ENCODE measurements at places on chromosomes 7 and 10.

- no peak overlapping the region for H3K4me3 ChIP-seq
- no peaks in the 10 kb centered on the region for H3K36me3 ChIP-seq
- no peak for DNase-seq
- no peak overlapping the region for H3K27ac ChIP-seq
These were observed 16.1 kb downstream of the TAS2R60 start for GRCh38 chr7:143459359-143459758.

- H3K27ac ChIP-seq: no peak overlapping the region
- no peaks in the 10 kb centered on the region for H3K27me3 ChIP-seq
- H3K4me3 ChIP-seq: no peak overlapping the region
- H3K36me3 ChIP-seq: no peaks in the 10 kb centered on the region
- H3K4me1 ChIP-seq: no peaks in the 10 kb centered on the region
These were observed 357.4 kb downstream of the GLRX3 start for GRCh38 chr10:130493446-130494145.

GRCh38 chr7:90246171-90246570 is 1.2 kb downstream of the CFAP69 start:
- H3K4me3 ChIP-seq: peak overlapping the region; percentile 98
- no peaks in the 10 kb centered on the region for H3K4me1 ChIP-seq
- DNase-seq: no peak
- no peaks in the 10 kb centered on the region for H3K27me3 ChIP-seq
- H3K27ac ChIP-seq: no peak overlapping the region

DNA sequence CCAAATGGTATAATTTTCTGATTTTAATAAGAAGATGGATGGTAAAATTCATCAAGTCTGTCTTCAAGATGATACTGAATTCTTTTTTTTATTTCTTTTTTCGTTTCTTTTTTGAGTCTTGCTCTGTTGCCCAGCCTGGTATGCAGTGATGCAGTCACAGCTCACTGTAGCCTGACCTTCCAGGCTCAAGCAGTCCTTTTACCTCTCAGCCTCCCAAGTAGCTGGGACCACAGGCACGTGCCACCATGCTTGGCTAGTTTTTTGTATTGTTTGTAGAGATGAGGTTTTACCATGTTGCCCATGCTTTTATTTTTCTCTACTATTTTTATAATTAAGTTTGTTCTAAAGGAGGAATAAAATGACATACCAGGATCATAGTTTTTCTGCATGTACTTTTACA is 52.1 kb upstream of the HELLS start:
- H3K4me3 ChIP-seq: no peak overlapping the region
- H3K4me1 ChIP-seq: no peaks in the 10 kb centered on the region
- H3K27ac ChIP-seq: no peak overlapping the region
- H3K27me3 ChIP-seq: no peaks in the 10 kb centered on the region
- no peaks in the 10 kb centered on the region for H3K36me3 ChIP-seq
- no peak for DNase-seq

DNA sequence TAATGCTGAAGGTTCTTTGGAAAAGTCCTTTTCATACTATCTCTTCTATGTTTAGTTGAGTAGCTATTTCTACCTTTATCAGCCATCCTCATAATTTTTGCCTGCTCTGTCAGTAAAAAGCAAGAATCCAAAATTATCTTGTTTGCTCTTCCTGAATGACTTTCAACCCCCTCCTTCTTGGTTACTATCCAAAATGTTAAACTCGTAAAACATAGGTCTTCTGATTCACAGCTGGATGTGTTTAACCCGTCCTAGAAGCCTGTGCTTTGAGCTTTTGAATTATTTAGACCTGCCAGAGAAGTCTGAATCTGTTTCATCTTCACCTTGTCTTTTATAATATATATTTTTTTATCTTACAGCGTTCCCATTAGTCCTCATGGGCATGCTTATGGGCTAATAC is 136.4 kb upstream of the MDFIC start:
- no peak overlapping the region for H3K27ac ChIP-seq
- H3K4me3 ChIP-seq: no peak overlapping the region
- H3K27me3 ChIP-seq: no peaks in the 10 kb centered on the region

DNA sequence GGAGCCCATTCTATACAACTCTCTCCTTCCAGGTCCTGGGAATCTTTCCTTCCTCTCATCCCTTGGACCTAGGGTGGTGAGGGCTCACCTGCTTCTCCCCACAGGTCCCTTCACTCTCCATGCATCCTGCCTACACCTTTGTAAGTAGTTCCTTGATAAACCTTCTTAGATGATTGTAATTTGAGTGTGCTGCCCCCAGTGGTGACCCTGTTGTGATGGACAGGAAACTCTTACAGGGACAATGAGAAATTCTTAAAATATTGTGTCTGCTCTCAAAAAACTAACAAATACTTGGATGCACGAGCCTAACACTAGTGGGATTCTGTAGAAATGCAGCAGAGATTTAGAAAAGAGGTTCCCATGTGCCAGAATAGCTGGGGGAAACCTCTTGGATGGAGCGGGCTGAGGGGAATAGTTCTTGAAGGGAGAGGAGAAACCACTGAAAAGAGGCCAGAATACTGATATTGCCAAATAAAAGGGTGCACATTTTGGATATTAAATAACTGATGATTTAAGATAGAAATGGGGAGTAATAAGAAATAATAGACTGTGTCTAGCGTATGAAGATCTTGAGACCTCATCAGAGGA is 6.7 kb upstream of the PAXIP1 start:
- DNase-seq: peak; percentile 15
- peaks cover 4% of the 10 kb centered on the region for H3K36me3 ChIP-seq
- no peak overlapping the region for H3K4me3 ChIP-seq

GRCh38 chr7:137791930-137792329 is 54.8 kb downstream of the DGKI start:
- H3K36me3 ChIP-seq: no peaks in the 10 kb centered on the region
- H3K27ac ChIP-seq: no peak overlapping the region
- DNase-seq: no peak
- no peak overlapping the region for H3K4me3 ChIP-seq

DNA sequence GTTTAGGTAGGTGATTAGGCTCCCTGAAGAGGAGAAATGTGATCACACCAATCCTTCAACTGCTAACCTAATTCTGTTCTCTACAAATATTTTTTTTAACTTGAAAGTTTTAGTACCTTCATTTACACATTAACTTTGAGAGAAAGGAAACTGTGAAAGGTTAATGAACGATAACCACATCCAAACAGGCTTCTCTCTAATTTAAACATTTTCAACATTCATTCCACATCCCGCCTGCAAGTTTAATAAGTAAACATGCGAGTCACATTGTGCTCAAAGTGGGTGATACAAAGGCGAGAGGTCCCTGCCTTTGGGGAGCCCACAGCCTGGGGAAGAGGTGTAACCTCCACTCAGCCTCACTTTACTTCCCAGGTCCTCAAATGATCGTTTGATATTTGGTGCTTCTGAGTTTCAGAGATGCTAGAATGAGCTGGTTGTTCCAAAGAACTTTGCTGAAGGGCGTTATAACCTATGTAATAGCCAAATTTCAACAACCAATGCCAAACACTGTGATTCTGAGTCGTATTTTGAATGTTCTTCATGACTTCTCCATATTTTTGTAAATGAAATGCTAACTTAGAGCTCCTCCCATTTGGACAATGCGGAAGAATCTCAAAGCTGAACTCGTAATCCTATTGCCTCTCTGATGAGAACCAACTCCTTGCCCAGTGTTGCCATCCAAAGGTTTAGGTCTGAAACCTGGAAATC is 47.5 kb downstream of the DENND2A start:
- H3K4me1 ChIP-seq: no peaks in the 10 kb centered on the region
- H3K27ac ChIP-seq: no peak overlapping the region
- no peak for DNase-seq
- H3K4me3 ChIP-seq: no peak overlapping the region
- H3K36me3 ChIP-seq: no peaks in the 10 kb centered on the region

DNA sequence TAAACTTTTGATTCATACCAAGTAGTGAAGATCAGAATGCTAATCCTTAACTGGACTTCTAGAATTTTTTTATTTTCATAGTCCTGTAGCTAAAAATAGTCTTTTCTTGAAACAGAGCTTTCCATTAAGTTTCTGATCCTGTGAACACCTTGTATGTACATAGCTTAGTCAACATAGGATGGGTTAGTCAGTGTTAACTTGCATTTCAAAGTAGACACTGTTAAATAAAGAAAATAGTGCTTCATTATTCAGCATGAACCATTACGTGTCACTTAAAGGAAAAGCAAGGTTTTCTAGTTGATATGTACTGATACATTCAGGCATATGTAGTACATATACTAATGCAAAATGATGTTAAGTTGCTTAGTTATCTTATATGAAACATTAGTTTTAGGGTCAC is 7.5 kb upstream of the HDAC9 start:
- no peaks in the 10 kb centered on the region for H3K27me3 ChIP-seq
- no peaks in the 10 kb centered on the region for H3K4me1 ChIP-seq
- no peak for DNase-seq

DNA sequence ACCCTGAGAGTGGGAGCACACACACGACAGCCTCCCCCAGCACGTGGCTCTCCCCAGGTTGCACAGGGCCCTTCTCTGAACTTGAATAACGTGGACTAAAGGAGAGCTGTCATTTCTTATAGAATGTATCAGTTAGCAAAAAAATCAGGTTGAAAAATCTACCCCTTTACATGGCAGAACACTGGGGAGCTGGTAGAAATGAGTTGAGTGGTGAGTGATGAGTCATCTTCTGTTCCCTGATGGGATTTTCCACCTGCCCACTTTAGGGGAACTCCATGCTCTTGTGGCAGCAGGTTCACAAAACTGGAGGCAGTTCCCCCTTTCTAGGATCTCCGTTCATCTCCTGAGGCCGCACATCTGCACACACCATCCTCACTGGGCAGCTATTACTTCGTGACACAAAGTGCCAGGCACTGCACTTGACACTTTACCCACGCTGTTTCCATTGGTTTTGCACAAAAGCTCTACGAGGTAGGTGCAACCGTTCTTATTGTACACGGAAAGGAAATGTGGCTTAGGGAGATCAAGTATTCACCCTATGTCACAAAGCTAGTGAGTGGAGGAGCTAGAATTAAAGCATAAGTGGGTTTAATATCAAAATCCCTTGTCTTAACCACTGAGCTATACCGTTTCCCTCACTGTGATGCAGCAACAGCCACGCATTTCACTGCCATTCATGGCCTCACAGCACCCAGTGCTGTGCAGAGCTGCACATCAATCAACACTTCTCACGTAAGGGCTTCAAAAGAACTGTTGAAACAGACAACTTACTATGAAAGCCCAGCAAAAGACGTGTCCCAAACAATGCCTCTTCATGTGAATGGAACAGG is 80.2 kb downstream of the RNF216 start:
- peaks cover 13% of the 10 kb centered on the region for H3K4me1 ChIP-seq
- H3K4me3 ChIP-seq: no peak overlapping the region
- no peaks in the 10 kb centered on the region for H3K36me3 ChIP-seq
- DNase-seq: no peak
- no peak overlapping the region for H3K27ac ChIP-seq

- H3K36me3 ChIP-seq: no peaks in the 10 kb centered on the region
- no peak overlapping the region for H3K4me3 ChIP-seq
- H3K4me1 ChIP-seq: no peaks in the 10 kb centered on the region
- H3K27ac ChIP-seq: no peak overlapping the region
These were observed 124.2 kb upstream of the PCGF5 start for GRCh38 chr10:91096274-91096673.

- H3K36me3 ChIP-seq: no peaks in the 10 kb centered on the region
- H3K27me3 ChIP-seq: no peaks in the 10 kb centered on the region
- no peaks in the 10 kb centered on the region for H3K4me1 ChIP-seq
- H3K27ac ChIP-seq: no peak overlapping the region
These were observed 181.8 kb upstream of the CACNA2D1 start for GRCh38 chr7:82625377-82625776.

DNA sequence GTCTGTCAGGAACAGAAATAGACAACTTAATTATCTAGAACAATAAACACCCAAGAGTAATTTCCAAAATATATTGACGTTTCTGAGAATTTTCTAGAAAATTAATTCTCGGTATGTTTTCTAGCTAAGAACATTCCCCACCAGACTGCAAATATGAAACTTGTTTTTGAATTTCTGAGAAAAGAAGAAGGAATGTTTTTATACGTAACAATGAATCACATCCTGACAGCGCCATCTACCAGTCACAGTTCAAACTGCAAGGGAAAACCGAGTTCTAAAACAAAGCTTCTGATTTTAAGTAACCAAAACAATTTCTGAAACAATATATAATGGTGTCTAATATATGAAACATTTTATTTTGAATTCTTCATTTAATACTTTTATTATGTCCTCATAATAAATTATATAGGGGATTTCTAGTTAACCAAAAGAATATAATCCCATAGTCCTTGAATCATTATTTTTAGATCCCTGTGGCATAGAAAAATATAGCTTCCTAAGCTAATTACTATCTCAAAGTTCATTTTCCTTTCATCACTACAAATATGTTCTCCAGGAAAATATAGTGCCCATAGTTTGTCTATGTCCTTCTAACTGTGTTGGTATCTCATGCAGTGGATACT is 34.5 kb upstream of the MEOX2 start:
- no peaks in the 10 kb centered on the region for H3K27me3 ChIP-seq
- DNase-seq: no peak
- no peak overlapping the region for H3K27ac ChIP-seq
- H3K4me1 ChIP-seq: no peaks in the 10 kb centered on the region
- no peak overlapping the region for H3K4me3 ChIP-seq
- H3K36me3 ChIP-seq: no peaks in the 10 kb centered on the region

DNA sequence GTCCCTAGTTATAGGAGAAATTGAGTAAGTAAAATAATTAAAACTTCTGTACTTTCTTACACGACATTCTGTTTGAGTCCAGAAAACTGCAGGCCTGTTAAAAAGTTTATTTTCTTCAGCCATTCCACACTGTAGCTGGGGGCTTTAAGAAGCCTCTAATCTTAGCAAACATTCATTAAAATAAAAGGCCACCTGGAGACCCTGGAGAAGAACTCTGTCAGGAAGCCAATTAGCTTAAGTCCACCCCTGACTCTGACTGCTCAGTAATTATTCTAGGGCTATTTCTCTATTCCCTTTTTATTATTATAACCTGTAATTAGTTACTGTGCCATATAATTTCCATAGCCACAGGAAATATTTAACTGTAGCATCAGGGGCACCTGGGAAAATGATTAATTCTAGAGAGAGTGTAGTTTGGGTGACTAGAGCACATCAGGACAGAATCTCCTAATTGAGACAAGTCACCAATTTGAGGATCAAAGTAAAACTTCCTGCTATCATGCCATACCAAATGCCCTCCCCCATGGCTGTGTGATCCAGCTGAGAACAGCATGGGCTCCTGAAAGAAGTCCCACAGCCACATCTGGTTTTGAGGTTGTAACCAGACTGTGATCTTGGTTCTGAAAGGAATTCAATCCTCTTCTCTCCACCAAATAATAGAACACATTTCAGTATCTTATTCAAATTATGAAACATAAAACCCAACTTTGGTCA is 1302.3 kb downstream of the XPNPEP1 start:
- no peaks in the 10 kb centered on the region for H3K36me3 ChIP-seq
- H3K4me3 ChIP-seq: no peak overlapping the region
- DNase-seq: no peak
- no peaks in the 10 kb centered on the region for H3K4me1 ChIP-seq

DNA sequence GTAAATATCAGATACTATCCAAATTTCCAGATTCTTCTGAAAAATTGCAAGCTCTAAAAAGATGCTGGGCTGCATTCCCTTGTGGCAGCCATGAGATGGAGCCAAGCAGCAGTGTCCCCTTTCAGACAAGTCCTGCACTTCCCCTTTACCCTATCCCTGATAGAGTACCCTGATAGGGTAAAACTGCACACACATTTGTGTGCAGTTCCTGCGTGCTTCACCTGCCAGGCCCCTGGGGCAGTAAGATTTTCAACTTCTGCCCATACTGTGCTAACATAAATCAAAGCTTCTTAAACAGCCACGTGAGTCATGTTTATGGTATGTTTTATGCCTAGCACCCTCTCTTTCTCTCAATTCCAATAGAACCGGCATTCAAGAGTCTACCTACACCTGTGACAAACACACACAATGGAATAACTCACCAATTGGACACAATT is 52.2 kb downstream of the IFIT5 start:
- H3K27ac ChIP-seq: no peak overlapping the region
- no peaks in the 10 kb centered on the region for H3K27me3 ChIP-seq
- H3K4me3 ChIP-seq: no peak overlapping the region
- H3K4me1 ChIP-seq: peaks cover 47% of the 10 kb centered on the region
